Activated naive CD8-positive, alpha-beta T cell treated with anti-CD3 and anti-CD28 coated beads, Interleukin-2, amount 10 ng/mL, durations not matched to agents 7 days and 5 days (primary cell): ENCODE measurements at places on chromosomes 3 and 15. TPM values are rescaled to one million over a fixed set of nuclear protein-coding genes. Genes with fewer than 3 reads are reported as not detected.

DNA sequence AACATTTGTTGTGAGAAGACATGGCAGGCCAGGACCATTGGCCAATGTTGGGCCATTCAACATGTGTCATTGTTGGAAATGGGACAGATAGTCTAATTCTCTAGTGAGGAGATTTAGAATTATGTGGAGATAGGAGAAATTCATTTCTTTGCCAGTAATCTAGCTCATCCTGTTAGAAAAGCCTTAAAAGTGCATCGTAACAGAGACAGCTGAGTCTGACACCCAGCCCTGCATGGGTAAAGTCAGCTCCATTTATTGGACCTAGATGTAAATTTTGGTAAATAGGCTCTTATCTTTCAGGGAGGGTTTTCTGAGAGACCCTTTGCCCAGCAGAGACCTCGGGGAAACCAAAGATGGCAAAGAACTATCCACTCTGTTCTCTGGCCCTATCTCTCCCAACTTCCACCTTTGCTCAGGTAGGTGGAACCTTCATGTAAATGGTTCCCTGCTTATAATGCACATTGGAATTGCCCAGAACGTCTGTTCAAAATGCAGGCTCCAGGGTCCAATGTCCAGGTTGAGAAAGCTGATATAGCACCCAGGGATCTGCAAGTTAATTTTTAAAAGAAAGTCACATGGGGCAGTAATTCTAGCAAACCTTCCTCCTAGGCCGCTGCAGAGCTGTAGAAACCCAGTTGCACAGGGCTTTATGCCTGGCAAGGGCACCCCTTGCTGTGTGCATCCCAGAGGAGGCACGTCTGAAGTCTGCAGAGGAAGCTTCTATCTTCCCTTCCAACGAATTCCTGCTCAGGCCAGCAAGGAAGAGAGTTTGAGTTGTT, 365.9 kb upstream of the PROK2 start:
- DNase-seq, result no peak
- peaks cover 6% of the 10 kb centered on the region for H3K36me3 ChIP-seq
- H3K4me3 ChIP-seq, result no peak overlapping the region
- H3K4me1 ChIP-seq, result no peaks in the 10 kb centered on the region
- H3K27ac ChIP-seq, result no peak overlapping the region

DNA sequence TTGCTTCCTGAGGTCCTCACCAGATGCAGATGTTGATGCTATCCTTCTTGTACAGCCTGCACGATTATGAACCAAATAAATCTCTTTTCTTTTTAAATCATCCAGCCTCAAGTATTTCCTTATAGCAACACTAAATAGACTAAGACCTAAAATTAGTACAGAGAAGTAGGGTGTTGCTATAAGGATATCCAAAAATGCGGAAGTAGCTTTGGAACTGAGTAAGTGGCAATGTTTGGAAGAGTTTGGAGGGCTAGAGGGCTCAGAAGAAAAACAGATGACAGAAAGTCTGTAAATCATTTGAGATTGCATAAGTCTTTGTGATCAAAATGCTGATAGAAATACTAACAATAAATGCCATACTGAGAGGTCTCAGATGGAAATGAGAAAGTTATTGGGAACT, 894.9 kb downstream of the DIPK2A start:
- no peak overlapping the region for H3K4me3 ChIP-seq
- H3K36me3 ChIP-seq, result no peaks in the 10 kb centered on the region
- H3K27me3 ChIP-seq, result no peaks in the 10 kb centered on the region
- H3K27ac ChIP-seq, result no peak overlapping the region
- DNase-seq, result no peak

GRCh38 chr15:57943171-57943570, 122.3 kb downstream of the ALDH1A2 start:
- DNase-seq, result no peak
- H3K36me3 ChIP-seq, result no peaks in the 10 kb centered on the region
- H3K4me3 ChIP-seq, result no peak overlapping the region
- H3K4me1 ChIP-seq, result no peaks in the 10 kb centered on the region
- H3K27ac ChIP-seq, result no peak overlapping the region

- H3K4me1 ChIP-seq, result peaks cover 78% of the 10 kb centered on the region
- H3K27me3 ChIP-seq, result no peaks in the 10 kb centered on the region
- no peak for DNase-seq
- peak overlapping the region; percentile 52 for H3K4me3 ChIP-seq
- H3K27ac ChIP-seq, result peak overlapping the region; percentile 83
- H3K36me3 ChIP-seq, result peaks cover 47% of the 10 kb centered on the region
Observed at GRCh38 chr3:16318176-16318575, 53.2 kb downstream of the OXNAD1 start.

GRCh38 chr3:46883054-46883829, 5.7 kb downstream of the PTH1R start:
- H3K4me1 ChIP-seq, result no peaks in the 10 kb centered on the region
- no peak overlapping the region for H3K27ac ChIP-seq
- no peaks in the 10 kb centered on the region for H3K36me3 ChIP-seq
- peaks cover 59% of the 10 kb centered on the region for H3K27me3 ChIP-seq
- peak overlapping the region; percentile 62 for H3K4me3 ChIP-seq
- no peak for DNase-seq

ZBTB11 gene
- total RNA-seq, result 35.3 TPM

DNA sequence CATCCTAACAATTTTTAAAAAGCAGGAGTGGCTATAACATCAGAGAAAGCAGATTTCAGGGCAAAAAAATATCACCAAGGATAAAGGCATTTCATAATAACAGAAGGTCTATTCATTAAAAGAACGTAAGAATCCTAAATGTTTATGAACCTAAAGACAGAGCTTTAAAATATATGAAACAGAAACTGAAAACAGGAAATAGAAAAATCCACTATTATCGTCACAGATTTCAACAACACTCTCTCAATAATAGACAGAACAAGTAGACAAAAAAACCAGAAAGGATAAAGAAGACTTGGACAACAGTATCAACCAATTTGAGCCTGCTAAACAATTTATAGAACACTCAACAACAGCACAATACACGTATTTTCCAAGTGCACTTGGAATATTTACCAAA, 71.4 kb downstream of the FBXL22 start:
- H3K27ac ChIP-seq, result peak overlapping the region; percentile 93
- H3K36me3 ChIP-seq, result peaks cover 52% of the 10 kb centered on the region
- no peaks in the 10 kb centered on the region for H3K27me3 ChIP-seq

- no peaks in the 10 kb centered on the region for H3K36me3 ChIP-seq
- no peak overlapping the region for H3K27ac ChIP-seq
- no peaks in the 10 kb centered on the region for H3K4me1 ChIP-seq
- H3K4me3 ChIP-seq, result no peak overlapping the region
- no peak for DNase-seq
Observed at GRCh38 chr3:120370463-120370862, 21.3 kb upstream of the LRRC58 start.
